Upper lobe of right lung (tissue), 1 donor: ENCODE measurements at places on chromosomes 16 and 17. TPM values are rescaled to one million over a fixed set of nuclear protein-coding genes. Genes with fewer than 3 reads are reported as not detected.

GRCh38 chr16:88815901-88816589, 4.3 kb upstream of the APRT start:
- no peaks in the 10 kb centered on the region for H3K27me3 ChIP-seq
- H3K36me3 ChIP-seq, result no peaks in the 10 kb centered on the region
- no peak overlapping the region for H3K4me3 ChIP-seq

DNA sequence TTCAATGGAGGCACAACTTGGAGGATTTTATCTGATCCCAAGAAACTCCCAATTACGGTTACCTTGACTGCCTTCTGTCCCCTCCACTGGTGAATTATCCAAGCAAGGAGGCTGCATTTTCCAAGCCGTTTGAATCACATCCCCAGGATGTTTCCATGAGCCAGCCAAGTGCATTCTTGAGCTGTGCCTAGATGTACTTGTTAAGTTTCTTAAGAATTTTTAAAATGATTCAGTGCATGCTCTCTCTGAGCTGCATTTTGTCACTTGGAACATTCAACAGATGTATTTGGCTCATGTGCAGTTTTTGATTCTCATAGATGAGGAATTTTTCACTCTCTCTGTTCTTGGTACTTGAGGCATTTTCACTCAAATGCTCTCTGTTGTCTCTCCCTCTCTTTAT, 202.6 kb upstream of the MYOCD start:
- no peaks in the 10 kb centered on the region for H3K27me3 ChIP-seq
- no peak overlapping the region for H3K4me3 ChIP-seq
- DNase-seq, result no peak
- no peak overlapping the region for H3K27ac ChIP-seq
- no peaks in the 10 kb centered on the region for H3K36me3 ChIP-seq
- no peaks in the 10 kb centered on the region for H3K4me1 ChIP-seq

- no peaks in the 10 kb centered on the region for H3K27me3 ChIP-seq
- H3K27ac ChIP-seq, result no peak overlapping the region
- H3K4me1 ChIP-seq, result no peaks in the 10 kb centered on the region
- H3K4me3 ChIP-seq, result no peak overlapping the region
These were observed 15.7 kb downstream of the IL34 start for GRCh38 chr16:70661918-70662641.

- no peaks in the 10 kb centered on the region for H3K36me3 ChIP-seq
- no peak overlapping the region for H3K4me3 ChIP-seq
- no peak overlapping the region for H3K27ac ChIP-seq
- H3K4me1 ChIP-seq, result no peaks in the 10 kb centered on the region
- H3K27me3 ChIP-seq, result no peaks in the 10 kb centered on the region
These were observed 38.0 kb downstream of the ZFPM1 start for GRCh38 chr16:88491001-88491559.

GRCh38 chr16:59878479-59878878, 1144.4 kb upstream of the GOT2 start:
- no peak for DNase-seq
- H3K36me3 ChIP-seq, result no peaks in the 10 kb centered on the region
- no peaks in the 10 kb centered on the region for H3K4me1 ChIP-seq
- H3K4me3 ChIP-seq, result no peak overlapping the region
- H3K27me3 ChIP-seq, result no peaks in the 10 kb centered on the region

DNA sequence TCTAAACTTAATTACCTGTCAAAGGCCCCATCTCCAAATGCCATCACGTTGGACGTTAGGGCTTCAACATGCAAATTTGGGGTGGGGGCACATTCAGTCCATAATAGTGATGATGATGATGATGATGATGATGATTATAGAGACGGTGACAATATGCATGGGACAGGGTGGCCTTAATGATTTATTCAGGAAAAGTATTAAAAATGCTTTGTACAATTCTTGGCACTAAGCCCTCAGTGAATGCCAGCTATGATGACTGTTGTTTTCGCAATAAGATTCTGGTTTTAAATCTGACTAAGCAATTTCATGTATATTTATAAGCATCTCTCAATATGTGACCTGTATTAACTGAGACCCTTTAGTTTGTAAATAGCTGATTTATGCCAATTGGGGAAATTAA, 106.3 kb downstream of the C16orf95 start:
- no peaks in the 10 kb centered on the region for H3K36me3 ChIP-seq
- H3K27ac ChIP-seq, result no peak overlapping the region
- H3K27me3 ChIP-seq, result no peaks in the 10 kb centered on the region
- DNase-seq, result no peak
- H3K4me3 ChIP-seq, result no peak overlapping the region

DNA sequence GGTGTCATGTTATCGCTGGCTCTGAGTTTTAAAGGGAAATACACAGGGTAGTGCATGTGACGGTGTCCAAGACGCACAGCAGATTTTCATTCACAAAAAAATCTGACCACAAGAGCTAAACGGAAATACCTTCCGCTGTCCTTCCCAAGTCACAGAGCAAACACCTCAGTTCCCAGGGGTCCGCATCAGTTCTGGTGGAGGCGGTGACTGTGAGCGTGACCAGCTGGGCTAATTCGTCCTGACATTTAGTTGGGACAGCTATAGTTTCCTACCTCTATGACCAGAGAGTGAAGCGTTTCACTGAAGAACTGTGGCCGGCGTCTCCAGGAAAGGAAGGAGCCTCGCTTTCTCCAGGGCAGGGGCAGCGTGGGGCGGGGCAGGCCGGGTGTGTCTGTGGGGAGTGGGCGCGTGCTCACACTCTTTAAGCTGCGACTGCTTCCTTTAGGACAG, 10.5 kb upstream of the FASN start:
- no peak for DNase-seq
- peaks cover 41% of the 10 kb centered on the region for H3K4me1 ChIP-seq
- no peak overlapping the region for H3K4me3 ChIP-seq

DNA sequence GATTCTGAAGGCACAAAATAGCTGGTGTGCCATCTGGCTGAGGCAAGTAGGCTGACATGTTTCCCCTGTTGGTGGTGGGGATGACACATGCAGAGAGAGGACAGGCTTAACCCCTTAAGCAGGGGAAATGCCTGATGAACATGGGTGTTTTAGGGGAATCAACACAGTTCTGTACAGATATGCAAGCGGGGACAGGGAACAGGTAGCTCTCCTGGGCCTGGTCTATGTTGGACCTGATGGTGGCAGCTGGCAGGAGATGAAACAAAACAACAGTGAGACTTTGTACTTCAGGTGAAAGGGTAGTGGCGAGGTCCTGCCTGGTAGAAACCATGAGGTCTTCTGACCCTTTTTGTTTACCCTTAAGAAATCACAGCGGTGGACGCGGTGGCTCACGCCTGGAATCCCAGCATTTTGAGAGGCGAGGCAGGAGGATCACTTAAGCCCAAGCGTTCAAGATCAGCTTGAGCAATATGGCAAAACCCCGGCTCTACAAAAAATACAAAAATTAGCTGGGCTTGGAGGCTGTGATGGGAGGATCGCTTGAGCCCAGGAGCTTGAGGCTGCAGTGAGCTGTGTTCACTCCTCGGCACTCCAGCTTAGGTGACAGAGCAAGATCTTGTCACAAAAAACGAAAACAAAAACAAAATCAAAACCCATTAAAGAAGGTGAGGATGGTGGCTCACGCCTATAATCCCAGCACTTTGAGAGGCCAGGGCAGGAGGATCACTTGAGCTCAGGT, 10.5 kb downstream of the OR1F1 start:
- H3K27ac ChIP-seq, result no peak overlapping the region
- no peak overlapping the region for H3K4me3 ChIP-seq
- no peaks in the 10 kb centered on the region for H3K36me3 ChIP-seq
- no peak for DNase-seq
- H3K27me3 ChIP-seq, result peaks cover 37% of the 10 kb centered on the region
- H3K4me1 ChIP-seq, result no peaks in the 10 kb centered on the region

DNA sequence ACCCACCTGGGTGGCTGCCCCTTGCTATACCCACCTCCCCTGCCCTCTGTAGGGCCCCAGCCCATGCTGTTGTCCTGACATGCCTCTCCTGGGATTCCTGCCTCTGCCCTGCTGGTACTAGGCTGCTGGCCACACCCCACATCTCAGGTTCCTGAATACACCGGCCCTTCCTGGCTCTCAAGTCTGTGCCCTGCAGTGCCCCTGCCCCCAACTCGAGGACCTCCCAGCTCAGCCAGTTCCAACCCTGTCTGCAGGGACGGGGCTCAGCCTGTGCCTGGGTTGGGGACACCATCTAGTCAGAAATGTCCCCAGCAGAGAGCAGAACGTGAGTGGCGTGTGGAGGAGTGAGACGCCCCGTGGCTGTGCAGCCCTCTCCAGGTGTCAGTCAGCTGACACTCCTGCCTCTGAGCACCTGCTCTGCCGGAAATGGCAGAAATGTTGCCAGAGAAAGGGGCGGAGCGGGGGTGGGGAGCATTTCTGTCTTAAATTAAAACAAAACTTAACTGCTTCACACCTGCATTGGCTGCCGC, 28.7 kb downstream of the ACSF3 start:
- H3K4me1 ChIP-seq, result no peaks in the 10 kb centered on the region
- peak; percentile 81 for DNase-seq
- peaks cover 18% of the 10 kb centered on the region for H3K36me3 ChIP-seq
- no peaks in the 10 kb centered on the region for H3K27me3 ChIP-seq

- no peak overlapping the region for H3K4me3 ChIP-seq
- DNase-seq, result no peak
- no peaks in the 10 kb centered on the region for H3K36me3 ChIP-seq
These were observed 168.0 kb upstream of the FOXF1 start for GRCh38 chr16:86342161-86342834.

- no peak overlapping the region for H3K27ac ChIP-seq
- H3K4me1 ChIP-seq, result no peaks in the 10 kb centered on the region
- DNase-seq, result no peak
These were observed 104.5 kb downstream of the HS3ST4 start for GRCh38 chr16:25796239-25796638.

GRCh38 chr16:46688654-46689364, at the start of gene VPS35:
TSS of gene VPS35 (minus strand) at chr16:46689178. CDS start at chr16:46689133, 45 bp downstream.
- no peaks in the 10 kb centered on the region for H3K36me3 ChIP-seq
- H3K27ac ChIP-seq, result peak within 1 kb of the TSS; percentile 91
- H3K27me3 ChIP-seq, result no peaks in the 10 kb centered on the region
- peak within 1 kb of the TSS; percentile 89 for H3K4me3 ChIP-seq
- peaks cover 32% of the 10 kb centered on the region for H3K4me1 ChIP-seq

GRCh38 chr16:65745201-65745708, 621.2 kb upstream of the CDH5 start:
- no peaks in the 10 kb centered on the region for H3K36me3 ChIP-seq
- H3K4me3 ChIP-seq, result no peak overlapping the region
- no peak overlapping the region for H3K27ac ChIP-seq
- H3K4me1 ChIP-seq, result no peaks in the 10 kb centered on the region
- no peaks in the 10 kb centered on the region for H3K27me3 ChIP-seq
- DNase-seq, result no peak

DNA sequence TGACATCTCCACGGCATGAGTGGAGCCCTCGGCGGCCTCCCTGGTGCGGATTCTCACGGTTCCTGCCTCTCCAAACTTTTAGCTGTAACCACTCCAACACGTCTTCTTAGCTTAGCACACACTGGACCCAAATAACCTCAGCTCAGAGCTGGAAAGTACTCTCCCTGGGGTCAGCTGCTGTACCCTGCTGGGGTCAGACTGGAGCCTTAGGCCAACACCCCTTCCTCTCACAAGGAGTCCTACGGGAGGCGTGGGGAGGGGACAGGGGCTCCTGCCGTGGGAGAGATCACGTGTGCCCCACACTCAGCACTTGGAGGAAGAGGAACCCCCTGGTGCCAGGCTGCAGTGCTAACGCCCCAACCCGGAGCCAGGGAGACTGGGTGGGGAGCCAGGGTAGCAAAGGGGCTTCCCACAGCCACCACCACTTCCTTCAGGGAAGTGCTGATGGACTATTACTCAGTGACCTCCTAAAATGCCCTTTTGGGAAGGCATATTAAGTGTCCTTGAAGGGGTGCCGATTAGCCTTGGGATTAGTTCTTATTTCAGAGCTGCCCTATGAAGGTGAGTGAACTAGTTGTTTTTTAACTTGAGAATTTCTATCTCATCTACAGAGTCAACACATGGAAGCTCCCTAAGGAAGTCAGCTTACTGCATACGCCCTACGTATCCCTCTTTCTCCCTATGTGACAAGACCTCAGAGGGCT, 124.0 kb downstream of the HIC1 start:
- peaks cover 85% of the 10 kb centered on the region for H3K4me1 ChIP-seq
- H3K4me3 ChIP-seq, result no peak overlapping the region
- no peaks in the 10 kb centered on the region for H3K36me3 ChIP-seq
- H3K27ac ChIP-seq, result peak overlapping the region; percentile 56
- H3K27me3 ChIP-seq, result no peaks in the 10 kb centered on the region

Gene BCKDK
- 33.3 TPM for total RNA-seq

Gene PMFBP1
- total RNA-seq, result 0.23 TPM

Gene KRT31
- not detected for total RNA-seq

Gene MT1H
- 6.3 TPM for total RNA-seq

Gene PRDM7
- total RNA-seq, result not detected

Gene GSG1L2
- not detected for total RNA-seq

Gene FNDC8
- not detected for total RNA-seq

Gene EVI2B
- 87.9 TPM for total RNA-seq

Gene LGALS3BP
- 405 TPM for total RNA-seq

Gene FBXW10
- not detected for total RNA-seq

Gene KLHDC4
- 38.8 TPM for total RNA-seq

Gene LITAFD
- total RNA-seq, result not detected

Gene NPIPA3
- 3.2 TPM for total RNA-seq

Gene MAFG
- 35.9 TPM for total RNA-seq

Gene KRT33B
- not detected for total RNA-seq

Gene DRC3
- 3.3 TPM for total RNA-seq

Gene KRTAP2-3
- total RNA-seq, result not detected
